ENCODE measurements at places on chromosomes 16 and 17.

DNA sequence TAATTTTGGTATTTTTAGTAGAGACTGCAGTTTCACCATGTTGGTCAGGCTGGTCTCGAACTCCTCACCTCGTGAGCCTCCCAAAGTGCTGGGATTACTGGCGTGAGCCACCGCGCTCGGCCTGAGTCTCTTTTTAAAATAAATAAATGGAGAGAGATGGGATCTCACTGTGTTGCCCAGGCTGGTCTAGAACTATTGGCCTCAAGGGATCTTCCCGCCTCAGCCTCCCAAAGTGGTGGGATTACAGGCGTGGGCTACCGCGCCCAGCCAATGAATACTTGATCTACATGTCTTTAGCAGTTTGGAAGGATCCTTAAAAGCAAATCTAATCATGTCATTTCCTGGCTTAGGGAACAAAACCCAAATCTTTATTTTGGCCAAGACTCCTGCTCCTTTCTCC, 1.2 kb downstream of the DHODH start:
- DNase-seq: no peak

GRCh38 chr17:49343273-49343672, 18.8 kb downstream of the ZNF652 start:
- peak; percentile 23 for DNase-seq

- DNase-seq: peak; percentile 78
Measured at GRCh38 chr16:50210266-50211038, 55.9 kb upstream of the ADCY7 start.

- DNase-seq: no peak
Measured at GRCh38 chr16:9658164-9658563, 524.1 kb downstream of the GRIN2A start.

DNA sequence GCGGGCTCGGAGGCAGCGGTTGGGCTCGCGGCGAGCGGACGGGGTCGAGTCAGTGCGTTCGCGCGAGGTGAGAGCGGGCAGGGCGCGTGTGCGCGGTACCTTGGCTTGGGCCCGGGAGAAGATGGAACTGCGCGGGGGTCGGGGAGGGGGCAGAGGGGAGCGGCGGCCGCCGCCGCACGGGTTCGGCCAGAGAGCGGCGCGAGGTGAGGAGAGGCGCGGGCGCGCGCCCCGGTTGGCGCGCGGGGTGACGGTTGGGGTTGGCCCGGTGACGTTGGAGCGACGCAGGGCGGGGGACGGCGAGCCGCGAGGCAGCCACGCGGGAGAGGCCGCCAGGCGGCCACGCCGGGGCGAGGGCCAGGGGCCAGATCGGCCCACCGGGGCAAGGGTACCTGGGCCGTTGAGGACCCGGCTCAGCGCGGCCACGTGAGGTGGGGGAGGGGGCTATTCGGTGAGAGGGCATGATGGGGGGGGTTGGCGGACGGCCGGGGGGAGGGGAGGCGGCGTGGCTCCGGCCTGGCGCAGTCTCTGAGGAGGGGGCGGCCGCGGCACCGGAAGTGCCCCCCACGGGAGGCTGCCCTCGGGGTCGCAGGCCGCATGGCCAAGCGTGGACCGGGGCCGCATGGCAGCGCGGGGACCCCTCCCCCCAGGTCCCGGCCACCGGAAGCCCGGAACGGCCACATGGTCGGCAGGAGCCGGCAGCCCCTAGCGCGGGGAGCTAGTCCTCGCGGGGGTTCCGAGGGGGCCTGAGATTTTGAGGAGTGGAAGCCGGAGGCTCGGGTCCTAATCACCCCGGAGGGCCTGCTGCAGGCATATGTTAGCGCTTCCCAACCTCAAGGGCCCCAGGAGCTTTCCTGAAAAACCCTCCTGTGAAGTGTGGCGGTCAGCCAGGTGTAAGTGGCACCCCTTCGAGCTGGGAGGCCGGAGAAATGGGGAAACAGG, 527 bp downstream of the EIF5A start:
- DNase-seq: peak; percentile 42

GRCh38 chr16:30186782-30187555, 3.6 kb downstream of the CORO1A start:
- DNase-seq: peak; percentile 28

DNA sequence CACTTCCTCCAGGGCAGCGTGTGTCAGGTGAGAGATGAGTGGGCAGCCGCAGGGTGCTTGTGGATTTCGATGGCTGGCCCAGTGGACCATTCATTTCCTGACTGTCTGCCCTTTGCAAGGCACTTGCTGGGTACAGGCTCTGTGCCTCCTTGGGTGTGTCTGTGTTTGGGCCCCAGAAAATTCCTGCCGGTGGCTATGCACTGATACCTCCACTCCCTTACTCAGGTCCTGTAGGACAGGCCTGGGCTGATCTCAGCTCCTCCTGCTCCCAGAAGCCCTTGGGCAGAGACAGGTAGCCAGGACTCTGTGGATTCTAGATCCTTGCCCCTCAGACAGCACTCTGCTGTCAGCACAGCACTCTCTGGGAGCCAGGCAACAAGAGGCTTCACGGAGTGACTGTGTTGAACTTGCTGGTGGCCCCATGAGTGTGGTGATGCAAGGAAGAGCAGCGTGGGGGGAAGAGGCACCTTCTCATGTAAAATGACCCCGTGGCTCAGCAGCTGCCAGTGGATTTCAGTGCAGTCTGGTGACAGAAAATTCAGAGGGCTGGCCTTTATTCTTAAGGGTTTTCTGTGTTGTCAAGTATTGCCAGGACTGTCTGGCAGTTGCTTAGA, 29.0 kb downstream of the PGS1 start:
- no peak for DNase-seq

- no peak for DNase-seq
Measured at GRCh38 chr17:63511331-63511730, 11.8 kb upstream of the KCNH6 start.

DNA sequence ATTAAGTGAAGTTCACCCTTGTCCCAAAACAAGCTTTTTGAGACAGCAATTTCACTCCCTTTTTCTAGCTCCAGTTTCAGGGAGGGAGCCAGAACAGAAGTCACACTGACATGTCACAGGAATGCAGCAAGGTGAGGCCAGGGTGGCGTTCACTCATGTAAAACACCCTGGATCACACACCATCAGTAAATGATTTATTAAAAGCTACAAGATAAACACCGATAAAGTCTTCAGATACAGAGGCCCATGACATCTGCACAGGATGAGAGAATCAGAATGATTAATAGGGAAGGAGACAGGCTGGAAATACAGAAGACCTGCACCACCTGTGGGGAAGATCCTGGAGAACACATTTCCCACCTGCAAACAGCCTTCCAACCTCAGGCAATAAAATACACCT, 77.5 kb upstream of the DYNLRB2 start:
- DNase-seq: peak; percentile 65

DNA sequence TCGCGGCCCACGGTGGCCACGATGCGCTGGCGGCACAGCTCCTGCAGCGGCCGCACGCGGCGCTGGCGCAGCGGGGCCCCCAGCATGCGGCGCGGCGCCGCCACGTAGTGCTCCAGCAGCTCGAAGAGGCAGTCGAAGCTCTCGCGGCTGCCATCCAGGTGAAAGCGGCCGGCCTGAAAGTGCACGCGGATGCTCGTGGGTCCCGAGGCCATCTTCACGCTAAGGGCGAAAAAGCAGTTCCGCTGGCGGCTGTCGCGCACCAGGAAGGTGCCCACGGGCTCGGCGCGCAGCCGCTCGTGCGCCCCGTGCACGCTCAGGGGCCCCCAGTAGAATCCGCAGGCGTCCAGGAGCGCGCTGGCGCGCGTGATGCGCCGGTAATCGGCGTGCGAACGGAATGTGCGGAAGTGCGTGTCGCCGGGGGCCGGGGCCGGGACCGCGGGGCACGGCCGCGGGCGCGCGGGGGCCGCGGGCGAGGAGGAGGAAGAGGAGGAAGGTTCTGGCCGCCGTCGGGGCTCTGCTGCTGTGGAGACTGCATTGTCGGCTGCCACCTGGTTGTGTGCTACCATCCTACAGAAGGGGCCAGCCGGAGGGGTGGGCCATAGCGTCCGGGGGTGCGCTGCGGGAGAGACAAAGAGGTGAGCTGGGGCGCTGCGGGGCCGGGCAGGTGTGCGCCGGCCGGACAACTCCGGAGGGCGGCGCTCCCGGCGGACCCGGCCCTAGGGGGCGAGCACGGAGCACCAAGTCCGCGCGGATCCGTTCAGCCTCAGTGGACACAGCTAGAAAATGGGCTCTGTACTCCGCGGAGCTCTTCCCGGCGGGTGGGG, 879 bp downstream of the SOCS1 start:
- DNase-seq: peak; percentile 53

- DNase-seq: no peak
Measured at GRCh38 chr17:36460265-36460937, 26.1 kb upstream of the ZNHIT3 start.

GRCh38 chr16:78155791-78156345, 56.4 kb downstream of the WWOX start:
- no peak for DNase-seq

- DNase-seq: no peak
Measured at GRCh38 chr17:36535669-36536081, 888 bp downstream of the PIGW start.

DNA sequence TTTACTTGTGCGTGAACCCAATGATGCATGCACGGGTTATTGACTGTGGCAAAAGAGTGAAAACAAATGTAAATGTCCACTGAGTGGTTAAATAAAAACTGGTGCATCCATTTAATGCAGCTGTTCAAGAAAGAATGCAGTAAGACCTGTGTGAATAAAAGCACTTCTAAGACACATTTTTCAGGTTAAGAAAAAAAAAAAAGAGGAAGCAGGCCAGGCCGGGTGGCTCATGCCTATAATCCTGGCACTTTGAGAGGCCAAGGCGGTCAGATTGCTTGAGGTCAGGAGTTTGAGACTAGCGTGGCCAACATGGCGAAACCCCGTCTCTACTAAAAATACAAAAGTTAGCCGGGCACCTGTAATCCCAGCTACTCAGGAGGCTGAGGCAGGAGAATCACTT, 11.8 kb downstream of the CNGB1 start:
- no peak for DNase-seq

DNA sequence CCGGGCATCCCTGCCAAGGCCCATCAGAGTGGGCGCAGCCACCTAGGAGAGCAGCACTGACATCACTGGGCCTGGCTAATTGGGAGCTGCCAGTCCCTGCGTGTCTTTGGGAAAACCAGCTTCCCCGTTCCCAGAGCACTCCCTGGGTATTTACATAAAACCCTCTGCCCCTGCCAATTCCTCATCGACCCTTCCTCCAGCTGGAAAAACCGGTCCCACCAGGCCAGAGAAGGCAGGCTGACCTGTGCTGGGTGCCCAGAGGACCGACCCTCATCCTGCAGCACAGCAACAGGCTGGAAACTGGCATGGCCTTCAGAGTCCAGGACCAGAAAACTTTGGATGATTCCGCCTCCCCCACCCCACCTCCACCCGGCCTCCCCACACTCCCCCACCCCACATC, 8.2 kb upstream of the FOXN1 start:
- DNase-seq: no peak

GRCh38 chr16:70788668-70789594, 12.0 kb downstream of the VAC14 start:
- peak; percentile 53 for DNase-seq

DNA sequence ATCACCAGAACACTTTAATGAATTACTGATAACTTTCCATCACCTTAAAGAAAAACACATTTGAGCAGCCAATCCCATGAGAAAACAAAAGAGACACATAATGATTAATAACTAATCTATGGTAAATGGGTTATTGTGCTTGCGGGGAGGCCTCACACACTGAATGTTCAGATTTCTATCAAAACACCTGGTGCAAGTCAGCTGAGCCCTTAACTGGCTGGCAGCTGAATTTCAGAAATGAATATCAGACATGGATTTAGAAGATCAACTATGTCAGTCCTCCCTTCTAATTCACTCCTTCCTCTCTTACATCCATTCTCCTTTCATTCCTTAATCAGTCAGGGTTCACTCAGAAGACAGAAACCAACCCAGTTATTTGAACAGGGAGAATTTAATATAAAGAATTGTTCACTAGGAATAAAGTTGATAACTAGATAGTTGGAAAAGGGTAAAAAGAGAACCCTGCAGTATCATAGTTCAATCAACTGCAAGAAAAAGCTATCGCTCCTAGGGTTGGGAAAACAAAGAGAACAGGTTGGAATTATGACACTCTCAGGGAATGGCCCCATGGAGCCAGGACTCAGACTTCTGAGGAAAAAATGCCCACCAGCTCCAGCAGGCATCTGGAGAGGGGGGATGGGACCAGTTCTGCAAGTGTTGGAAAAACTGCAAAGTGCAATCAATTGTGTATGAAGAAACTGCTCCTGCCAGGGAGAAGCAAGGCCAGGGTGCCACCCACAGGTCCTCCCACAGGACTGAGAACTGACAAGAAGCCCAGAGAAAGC, 577.1 kb upstream of the CDH5 start:
- no peak for DNase-seq

DNA sequence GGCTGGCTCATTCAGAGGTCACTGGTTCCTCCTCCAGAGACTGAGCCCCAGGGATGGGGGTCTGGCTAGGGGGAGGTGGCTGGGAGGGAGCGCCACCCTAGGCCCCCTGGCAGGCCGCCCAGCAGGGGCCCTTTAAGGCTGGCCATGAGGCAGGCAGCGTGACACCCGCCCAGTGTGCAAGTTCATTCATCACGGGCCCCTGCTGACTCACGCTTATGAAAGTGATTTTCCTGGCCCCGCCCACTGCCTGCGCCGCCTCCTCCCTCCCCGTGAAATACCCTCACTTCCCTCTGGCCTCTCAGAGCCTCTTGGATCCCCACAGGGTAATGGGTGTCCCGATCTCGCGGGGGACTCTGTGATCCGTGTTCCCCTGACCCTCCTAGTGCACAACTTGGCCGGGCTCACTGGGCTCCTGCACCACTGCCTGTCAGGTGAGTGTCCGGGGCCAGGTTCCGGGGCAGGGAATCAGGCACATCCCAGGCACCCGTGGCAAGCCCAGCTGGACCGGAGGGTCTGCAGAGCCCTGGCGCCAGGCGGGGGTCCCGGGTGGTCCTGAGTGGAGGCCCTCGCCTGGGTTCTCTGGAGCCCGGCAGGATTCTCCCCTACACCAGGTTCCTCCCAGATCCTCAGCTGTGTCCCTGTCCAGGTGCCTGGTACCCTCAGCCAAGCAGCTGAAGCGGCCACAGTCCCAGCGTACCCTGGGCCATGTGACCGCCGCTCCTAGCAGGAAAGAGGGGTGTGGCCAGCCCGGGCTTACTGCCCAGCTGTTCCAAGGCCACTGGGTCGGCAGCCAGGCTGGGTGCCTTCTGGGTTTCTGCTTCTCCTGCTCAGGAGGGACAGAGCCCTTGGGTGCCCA, at the start of gene OSGIN1:
Gene OSGIN1, plus strand, starts transcription at position 301 of the 856 bp plus-strand sequence. CDS start 4,432 bp downstream, outside the sequence.
- DNase-seq: peak; percentile 94

DNA sequence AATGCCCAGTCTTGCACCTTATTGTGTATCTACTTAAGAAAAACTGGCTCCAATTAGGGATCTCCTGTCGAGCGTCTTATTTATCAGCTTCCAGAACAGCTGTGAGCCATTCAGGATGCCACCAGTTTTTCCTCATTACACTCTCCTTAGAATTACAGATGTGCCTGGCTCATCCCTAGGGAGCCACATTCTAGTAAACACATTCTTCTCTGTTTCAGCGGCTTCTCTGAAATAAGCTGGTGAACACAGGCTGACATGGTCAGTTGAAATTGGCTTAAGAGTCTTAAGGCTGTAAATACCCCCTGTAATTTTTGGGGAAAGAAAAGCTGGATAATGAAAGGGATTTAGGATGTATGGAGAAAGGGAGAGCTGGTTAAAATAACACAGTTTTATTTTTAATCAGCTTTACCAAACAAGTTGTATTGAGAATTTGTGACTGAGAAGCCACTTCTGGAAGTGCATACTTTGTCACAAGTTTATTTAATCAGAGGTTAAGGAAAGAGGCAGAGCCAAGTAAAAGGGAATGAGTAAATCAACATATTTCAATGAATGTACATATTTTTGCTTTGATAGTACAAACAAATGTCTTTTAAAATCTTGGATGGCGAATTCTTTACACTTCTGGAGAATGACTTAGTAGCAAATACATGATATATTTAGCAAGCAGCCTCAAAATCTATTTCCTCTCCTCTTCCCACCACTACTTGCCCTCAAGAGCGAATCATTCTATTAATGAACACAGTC, 562.0 kb upstream of the GOT2 start:
- no peak for DNase-seq

Data from kidney tubule cell (primary cell).